Brain microvascular endothelial cell (primary cell): ENCODE measurements at places on chromosomes 1 and 21.
A peak's percentile ranks its signal among the peaks of the same experiment; 100 is the strongest.

- DNase-seq: no peak
Observed at GRCh38 chr1:201059871-201060555, 36.5 kb upstream of the KIF21B start.

DNA sequence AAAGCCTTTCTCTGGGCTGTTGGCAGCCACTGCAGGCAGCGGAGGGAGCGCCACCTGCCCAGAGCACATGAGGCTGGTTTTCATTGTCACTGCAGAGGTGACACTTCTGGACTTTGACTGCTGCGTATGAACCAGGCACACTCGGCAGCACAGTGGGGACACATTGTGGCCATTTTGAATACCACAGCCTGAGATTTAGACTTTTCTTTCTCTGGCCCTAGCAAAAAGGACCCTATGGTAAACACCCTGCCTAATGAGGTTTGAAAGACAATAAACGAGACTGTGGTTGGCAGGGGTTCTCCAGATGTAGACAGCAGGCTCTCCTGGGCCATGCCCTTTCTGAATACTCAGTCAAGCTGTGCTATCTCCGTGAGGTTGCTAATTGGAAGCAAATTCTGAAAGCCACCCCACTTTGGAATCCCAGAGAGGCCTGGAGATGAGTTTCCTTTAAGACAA, 12.0 kb upstream of the KCNE2 start:
- peak; percentile 41 for DNase-seq

DNA sequence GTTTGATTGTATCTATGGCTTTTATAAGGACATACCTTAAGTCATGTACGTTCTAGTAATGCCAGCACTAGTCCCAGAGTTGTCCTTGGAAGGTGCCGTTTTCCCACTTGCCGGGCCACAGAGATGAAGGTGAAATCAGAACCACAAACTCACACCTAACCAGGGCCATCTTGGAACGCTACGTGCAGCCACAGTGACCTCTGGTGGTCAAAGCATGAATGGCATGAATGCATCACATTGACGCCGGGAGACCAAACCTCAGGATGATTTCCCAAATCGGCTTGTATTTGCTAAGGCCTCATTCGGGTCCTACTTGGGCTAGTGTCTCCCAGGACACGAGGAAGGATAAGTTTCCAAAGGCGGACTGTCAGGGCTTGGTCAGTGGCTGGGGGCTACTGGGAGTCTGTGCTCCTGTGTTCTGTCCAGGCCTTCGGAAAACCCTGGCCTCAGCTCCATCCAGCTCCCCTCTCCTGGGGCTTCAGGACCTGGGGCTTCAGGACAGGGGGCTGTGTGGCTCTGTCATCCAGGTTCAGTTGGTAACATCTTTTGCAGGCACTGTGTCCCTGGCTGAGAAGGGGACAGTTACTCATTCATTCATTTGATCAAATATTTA, 260.5 kb downstream of the PRDM2 start:
- DNase-seq: peak; percentile 33

DNA sequence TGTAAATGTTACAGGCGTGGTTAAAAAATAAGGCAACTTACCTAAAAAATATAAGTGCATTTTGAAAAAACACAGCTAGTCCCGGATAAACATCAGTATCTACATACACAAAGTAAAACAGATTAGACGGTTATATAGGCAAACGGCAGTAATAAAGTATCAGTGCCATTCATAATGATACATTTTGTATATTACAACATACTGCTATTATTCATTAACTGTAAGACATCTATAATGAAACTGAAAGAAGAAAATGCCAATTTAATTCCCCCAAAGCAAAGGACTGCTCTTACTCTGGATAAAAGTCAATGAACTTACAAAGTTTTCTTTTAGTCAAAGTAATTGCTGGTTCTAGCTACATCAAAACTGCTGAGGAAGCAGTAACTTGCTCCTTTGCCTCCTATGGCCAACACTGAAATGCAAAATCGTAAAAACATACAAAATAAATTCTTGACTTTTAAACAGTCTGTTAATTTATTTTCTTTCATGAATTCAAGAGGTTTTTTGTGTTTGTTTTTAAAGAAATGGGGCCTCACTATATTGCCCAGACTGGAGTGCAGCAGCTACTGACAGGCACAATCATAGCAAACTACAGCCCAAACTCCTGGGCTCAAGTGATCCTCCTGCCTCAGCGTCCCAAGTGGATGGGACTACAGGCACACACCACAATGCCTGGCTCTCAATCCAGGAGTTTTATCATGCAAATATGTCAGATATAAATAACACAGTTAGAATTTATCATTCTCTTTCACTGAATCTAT, 23.9 kb downstream of the TMEM50B start:
- DNase-seq: no peak

GRCh38 chr1:234584420-234584805, 25.6 kb downstream of the IRF2BP2 start:
- DNase-seq: no peak

- DNase-seq: no peak
Observed at GRCh38 chr1:54777431-54777830, 13.1 kb upstream of the PARS2 start.

GRCh38 chr1:212518188-212519054, 85.7 kb downstream of the NENF start:
- peak; percentile 53 for DNase-seq
